ENCODE measurements at places on chromosomes 3 and 15.

DNA sequence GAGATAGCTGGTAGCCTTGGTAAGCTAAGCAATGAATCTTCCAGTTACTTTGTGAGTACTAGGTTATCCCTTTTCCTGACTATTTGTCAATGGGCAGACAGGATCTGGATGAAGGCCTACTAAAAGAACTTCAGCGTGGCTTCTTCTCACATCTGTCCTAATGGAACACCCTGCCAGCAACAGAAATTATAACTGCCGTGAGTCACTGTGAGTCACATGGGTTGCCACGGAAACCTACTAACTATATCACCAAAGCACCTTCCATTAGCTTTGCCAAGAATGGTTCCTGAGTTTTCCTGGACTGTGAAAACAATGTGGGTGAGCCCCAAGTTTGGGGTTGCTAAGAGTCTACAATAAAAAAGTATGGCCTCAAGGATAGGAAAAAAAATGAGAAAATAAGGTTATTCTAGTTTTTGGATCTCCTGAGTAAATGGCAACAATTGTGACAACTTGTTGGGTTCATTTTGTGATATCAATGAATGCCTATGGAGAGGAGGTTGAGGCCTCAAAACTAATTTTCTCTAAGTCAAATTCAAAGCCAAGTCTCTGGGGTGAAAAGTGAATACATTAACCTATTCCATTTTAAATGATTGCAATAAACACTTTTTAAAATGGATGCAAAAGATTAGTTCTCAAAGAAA lies 195.1 kb upstream of the ICE2 start:
- DNase-seq: peak; percentile 20

GRCh38 chr3:16885593-16886302 lies 993 bp downstream of the PLCL2 start:
- no peak for DNase-seq

DNA sequence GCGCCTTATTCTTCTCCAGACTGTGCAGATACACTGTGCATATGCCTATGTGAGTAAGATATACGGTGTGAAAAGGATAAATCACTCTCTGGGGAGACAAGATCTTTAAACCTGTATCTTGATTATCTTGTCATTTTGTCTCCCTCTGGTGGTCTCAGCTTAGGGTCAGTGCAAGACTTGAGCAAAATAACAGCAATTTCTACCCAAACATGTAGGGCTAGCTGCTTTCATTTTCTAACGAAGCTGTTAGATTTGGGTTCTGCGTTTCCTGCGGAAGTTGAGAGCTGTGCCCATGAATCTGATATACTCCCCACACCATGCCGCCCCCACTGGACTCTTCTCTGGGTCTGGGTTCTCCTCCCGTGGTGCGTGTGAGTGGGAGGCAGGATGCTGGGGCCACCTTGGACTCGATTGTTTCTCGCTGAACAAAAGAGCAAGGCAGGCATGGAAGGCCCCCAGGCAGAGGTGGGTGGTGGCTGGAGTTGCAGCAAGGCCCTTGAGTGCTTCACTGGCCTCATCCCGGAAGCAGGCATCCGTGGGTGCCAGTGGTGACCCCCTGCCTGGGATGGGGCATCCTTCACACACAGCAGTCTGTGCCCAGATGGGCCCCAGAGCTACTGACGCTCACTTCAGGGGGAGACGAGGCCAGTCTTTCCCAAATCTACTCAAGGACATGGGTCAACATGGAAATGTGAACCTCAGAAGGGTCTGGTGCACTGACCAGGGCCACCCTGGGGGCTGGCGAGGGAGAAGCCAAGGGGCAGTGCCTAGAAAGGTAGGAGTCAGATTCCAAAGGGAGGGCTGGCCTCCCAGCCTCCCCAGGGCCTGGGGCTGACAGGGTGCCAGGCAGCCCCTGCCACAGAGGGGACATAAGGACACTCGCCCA lies 179.6 kb downstream of the NSMCE3 start:
- no peak for DNase-seq

GRCh38 chr3:30962084-30962483 lies 67.6 kb upstream of the GADL1 start:
- DNase-seq: no peak

- no peak for DNase-seq
Observed at GRCh38 chr15:70351941-70352774, 254.4 kb upstream of the TLE3 start.

GRCh38 chr15:99331381-99331780 lies 80.1 kb downstream of the LRRC28 start:
- DNase-seq: no peak

DNA sequence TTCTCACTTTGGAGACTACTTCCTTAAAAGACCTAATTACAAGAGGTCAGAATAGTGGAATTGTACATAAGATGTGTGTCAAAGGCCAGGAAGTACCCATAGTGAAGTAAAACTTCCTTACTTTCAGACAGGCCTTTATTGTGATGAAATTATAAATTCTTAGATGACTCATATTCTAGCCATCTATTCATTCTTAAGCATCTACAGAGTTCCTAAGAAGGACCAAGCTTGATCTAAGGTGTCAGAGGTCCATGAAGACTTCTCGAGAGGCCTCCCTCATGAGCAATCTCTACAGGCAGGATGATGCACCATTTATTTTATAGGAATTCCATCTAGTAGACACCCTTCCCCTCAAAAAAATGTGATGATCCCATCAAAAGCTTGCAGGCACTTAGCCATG lies 493.3 kb downstream of the MAGI1 start:
- DNase-seq: no peak

DNA sequence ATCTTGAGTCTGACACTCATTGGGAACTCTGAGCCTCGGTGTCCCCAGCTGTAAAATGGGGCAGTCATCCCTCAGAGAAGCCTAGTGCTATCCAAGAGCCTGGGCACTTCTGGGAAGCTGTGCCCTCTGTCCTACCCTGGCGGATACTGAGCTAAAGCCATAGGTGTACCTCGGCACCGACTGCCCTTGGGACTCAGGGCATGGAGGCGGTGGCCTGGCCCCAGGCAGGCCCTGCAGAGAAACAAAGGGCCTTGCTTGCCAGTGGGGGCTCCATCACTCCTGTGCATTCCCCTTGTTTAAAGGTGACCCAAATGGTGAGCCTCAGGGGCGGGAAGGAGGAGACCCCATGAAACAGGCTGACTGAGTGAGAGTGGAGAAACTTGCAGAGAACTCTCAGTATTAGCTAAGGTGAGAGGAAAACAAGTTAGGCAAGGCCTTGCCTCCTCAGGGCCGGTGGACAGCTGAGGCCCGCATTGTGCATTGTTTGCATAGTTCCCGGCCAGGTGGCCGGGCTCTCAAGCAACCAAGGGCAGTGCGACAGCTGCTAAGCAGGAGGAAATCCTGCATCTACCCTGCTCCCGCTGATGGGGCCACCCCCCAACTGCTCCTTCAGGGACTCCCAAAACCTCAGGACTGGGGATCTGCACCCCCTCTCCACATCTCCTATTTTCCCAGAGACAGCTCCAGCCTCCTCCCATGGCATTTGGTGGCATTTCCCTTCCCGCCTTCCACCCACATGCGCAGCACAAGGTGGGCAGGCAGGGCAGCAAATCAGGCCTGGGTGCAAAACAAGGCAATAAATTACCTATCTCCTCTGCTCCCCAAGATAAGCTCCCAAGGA lies 4.3 kb downstream of the PFKFB4 start:
- no peak for DNase-seq

Data from activated CD4-positive, alpha-beta T cell treated with anti-CD3 and anti-CD28 coated beads for 1 hour (primary cell).